ENCODE measurements at places on chromosomes 16 and 17.

- no peak for DNase-seq
Observed at GRCh38 chr17:2071455-2072281, 16.8 kb downstream of the HIC1 start.

DNA sequence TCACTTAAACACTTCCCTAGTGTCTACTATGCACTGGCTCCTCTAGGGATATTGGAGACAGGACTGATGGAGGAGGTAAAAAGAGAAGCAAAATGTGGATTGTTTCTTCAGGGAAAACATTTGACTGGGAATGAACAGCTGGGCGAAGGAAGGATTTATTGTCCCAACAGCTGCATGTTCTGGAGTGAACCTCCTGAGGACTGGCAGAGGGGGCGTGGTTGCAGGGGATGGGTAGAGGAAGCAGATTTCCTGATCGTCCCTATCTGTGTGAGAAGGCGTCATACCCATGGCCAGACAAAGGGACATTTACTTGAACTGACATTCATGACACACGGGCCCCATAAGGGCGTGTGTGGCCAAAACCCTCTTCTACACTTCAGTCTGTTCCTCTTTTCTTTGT, 321.5 kb downstream of the MAP2K4 start:
- DNase-seq, result no peak

- no peak for DNase-seq
Observed at GRCh38 chr16:67565470-67566100, 3.3 kb downstream of the CTCF start.

DNA sequence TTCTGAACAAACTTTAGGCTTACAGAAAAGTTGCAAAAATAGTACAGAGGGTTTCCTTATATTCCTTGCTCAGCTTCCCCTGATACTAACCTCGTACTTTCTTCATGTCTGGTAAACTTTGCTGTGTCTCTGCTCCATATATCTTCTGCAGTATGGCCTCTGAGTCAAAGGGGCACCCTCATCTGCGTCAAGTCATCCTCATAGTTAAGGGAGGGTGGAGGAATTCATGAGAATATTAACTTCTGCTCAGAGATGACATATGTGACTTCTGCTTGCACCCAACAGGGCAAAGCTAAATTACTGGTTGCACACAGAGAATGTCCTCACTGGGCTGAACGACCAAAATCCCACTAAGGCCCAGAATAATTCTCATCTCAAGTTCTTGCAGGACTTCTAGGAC, 4.3 kb upstream of the CCL7 start:
- DNase-seq, result no peak

- peak; percentile 67 for DNase-seq
Observed at GRCh38 chr17:1629504-1630310, 1.1 kb upstream of the SLC43A2 start.

DNA sequence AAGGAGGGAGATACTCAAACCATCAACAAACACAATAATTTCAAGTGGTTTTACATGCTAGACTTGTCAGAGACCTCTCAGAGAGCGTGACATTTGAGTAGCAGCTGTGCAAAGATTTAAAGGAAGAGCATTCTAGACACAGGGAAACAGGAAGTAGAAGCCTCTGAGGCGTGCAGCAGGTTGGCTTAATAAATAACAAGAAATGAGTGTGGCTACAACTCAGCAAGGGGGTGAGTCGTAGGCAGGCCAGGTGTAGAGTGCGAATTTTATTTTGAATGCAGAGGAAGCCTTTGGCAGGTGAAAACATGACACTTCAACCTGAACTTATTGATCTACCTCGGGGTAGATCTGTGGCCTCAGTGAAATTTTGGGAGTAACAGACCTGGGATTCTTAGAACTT, 73.2 kb upstream of the MRTFB start:
- no peak for DNase-seq

DNA sequence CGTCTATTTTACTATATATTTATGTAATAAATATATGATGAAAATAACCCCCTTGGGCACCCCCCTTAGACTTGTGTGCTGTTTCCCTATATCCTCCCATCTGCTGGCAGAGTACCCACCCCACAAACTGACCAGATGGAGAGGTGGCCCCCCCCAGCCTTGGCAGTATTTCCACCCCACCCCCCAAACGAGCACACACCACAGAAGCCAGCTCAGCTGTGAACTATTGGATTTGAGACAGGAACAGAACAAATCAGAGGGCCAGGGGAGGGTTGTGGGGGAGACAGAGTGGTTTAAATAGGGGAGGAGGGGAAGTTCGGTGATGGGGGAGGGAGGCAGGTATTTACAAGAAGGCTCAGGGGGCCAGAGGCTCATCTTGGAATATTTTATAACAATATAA, 7.8 kb downstream of the NR1D1 start:
- DNase-seq, result no peak

DNA sequence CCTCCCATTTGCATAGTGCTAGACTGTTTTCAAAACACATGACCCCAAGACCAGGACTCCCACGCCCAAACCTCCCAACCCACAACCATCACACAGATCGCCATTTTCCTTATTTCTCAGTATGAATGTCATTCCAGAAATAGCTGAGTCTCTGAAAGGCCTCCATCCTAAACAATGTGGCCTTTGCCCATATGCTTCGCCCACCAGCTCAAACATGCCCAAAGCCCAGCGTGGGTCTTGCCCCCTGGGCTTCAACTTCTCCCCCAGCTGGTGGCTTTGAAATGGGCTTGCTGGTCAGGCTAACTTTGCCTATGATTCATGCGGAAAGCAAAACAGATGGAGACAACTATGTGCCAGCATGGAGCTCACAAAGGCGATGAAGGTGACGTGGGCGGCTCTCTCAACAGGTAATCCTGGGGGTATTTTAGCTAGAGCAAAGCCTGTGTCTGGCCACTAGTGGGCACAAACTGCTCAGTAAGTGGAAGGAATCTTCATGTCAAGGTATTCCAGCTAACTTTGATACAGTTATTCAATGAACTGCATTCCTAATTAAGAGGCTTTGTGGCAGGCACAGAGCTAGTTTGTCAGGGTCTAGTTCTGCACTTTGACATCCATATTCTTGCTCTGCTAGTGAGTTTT, 17.1 kb downstream of the PMP22 start:
- no peak for DNase-seq

DNA sequence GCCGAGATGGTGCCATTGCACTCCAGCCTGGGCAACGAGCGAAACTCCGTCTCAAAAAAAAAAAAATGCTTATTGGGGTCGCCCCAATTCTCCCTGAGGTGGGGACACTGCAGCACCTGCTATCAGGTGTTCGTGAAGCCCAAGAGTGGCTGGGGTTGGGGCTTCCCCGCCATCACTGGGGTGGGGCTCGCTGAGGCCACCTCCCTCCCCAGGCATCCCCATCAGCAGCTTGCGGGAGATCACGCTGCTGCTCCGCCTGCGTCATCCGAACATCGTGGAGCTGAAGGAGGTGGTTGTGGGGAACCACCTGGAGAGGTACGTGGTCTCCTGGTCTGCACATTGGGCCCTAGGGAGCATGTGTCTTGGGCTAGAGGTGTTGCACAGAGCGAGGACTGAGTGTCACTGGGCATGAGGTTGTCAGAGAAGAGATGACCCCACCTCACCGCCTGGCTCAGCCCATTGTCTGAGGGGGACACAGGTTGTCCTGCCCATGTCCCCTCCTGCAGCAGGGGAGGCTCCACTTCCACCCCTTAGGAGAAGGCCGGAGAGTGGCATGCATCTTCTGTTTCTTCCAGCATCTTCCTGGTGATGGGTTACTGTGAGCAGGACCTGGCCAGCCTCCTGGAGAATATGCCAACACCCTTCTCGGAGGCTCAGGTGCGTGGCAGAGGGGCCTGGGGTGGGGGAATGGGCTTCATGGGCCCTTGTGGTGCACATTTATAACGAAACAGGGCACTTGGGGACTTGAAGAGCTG, 4.9 kb downstream of the CDK10 start:
- no peak for DNase-seq

DNA sequence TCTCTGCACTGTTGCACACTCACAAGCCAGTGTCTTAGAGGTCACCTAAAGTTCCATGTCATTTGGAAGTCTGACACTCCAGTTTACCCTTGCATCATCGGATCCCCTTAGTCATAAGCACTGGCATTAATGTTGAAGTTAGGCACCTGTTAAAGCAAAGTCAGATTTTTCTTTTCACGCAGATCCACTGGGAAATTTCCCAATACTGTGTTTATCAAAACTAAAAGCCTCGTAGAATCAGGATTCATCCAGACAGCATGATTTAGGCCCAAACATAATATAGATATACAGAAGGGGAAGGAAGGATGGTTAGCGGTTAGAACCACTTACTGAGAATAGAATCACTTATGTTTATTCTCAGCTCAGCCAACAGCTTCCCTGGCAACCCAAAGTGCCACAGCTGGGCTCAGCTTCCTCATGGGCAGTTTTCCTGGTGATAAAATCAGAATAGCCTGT, 30.1 kb upstream of the HAPSTR1 start:
- no peak for DNase-seq

DNA sequence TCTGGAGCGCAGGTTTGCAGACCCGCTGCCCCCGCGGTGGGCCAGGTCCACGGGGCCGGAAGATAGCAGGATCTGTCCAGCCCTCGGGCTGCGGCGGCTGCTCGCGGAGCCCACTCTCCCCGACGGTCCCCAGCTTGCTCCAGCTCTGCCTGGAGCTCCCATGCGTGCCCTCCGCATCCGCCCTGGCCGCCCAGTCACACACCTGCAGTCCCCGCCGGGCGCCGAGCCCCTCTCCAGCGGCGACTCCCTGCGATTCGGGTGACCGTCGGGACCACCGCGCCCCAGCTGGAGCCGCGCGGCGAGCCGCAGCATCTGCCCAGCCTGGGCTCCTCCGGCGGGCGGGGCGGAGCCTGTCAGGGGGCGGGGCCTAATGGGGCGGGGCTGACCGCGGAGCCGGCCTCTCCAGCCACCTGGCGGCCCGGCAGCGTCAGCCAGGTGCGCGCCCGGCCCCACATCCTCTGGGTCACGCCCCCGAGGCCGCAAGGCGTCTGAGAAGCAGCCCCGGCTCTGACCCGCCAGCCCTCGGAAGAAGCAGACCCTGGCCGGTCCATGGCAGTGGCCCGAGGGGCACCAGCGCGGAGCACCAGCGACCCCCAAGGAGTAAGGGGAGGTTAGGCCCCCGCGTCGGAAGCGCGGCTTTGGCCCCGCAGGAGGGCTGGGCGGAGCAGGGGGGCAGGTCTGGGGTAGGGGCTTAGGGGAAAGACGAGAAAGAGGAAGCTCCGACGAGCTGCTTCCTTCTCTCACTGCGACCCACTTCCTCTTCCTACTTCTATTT, at the start of gene PIK3R5:
TSS of gene PIK3R5 (minus strand) at position 314 of the 775 bp plus-strand sequence. CDS start 54,213 bp downstream, outside the sequence.
- DNase-seq, result peak; percentile 73

DNA sequence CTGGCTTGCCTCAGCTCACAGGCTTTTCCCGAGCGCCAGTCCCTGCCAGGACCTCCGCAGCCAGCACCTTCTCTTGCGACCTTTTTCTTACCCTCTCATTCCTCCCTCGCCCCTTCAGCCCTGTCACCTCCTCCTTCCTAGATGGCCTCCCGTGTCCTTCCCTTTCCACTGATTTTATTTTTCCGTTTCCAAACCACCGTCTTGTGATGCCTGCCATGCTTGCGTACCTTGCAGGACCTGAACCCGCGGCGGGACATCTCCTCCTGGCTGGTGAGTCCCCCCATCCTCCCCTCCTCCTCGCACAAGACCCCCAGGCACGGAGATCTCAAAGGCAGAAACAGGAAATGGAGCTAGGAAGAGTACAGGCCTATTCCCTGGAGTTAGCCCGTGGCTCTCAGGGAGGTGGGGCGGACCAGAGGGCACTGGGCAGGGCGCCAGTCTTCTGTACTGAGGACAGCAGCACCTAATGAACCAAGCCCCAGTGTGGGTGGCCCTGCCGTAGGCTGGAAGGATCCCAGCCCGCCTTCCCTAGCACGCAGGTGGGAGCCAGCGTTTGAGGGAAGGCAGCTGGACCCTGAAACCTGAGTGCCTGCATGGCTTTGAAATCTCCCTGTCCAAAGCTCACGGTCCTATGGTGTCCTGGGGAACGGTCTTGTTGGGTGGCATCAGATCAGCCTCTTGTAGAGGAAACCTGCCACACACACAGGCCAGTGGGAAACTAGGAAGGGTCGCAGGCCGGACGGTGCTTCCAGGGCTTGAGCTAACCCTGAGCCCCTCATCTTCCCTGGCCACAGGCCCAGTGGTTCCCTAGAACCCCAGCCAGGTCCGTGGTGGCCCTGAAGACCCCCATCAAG, 612 bp downstream of the CISD3 start:
- no peak for DNase-seq

DNA sequence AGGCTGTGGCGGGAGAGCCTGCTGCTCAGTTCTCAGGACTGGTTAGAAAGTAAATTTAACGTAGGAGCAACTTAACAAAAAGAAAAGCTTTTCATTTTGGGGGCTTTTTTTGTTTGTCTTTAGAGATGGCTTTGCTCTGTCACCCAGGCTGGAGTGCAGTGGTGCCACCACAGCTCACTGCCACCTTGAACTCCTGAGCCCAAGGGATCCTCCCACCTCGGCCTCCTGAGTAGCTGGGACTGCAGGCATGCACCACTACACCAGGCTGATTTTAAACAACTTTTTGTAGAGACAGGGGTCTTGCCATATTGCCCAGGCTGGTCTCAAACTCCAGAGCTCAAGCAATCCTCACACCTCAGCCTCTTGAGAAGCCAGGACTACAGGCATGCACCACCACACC, 205.0 kb downstream of the RPTOR start:
- no peak for DNase-seq

DNA sequence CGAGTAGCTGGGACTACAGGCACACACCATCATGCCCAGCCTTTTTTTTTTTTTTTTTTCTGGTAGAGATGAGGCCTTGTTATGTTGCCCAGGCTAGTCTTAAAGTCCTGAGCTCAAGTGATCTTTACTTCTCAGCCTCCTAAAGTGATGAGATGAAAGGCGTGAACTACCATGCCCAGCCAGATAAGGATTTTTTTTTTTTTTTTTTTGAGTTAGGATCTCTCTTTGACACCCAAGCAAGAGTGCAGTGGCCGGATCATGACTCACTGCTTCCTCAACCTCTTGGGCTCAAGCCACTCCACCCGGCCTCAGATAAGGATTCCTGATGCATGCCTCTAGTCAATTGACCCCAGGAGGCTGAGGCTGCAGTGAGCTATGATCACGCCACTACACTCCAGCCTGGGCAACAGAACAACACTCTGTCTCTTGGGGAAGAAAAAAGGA, 11.2 kb upstream of the PLEKHG4 start:
- no peak for DNase-seq

GRCh38 chr17:73396431-73397277, 84.9 kb upstream of the CDC42EP4 start:
- no peak for DNase-seq

DNA sequence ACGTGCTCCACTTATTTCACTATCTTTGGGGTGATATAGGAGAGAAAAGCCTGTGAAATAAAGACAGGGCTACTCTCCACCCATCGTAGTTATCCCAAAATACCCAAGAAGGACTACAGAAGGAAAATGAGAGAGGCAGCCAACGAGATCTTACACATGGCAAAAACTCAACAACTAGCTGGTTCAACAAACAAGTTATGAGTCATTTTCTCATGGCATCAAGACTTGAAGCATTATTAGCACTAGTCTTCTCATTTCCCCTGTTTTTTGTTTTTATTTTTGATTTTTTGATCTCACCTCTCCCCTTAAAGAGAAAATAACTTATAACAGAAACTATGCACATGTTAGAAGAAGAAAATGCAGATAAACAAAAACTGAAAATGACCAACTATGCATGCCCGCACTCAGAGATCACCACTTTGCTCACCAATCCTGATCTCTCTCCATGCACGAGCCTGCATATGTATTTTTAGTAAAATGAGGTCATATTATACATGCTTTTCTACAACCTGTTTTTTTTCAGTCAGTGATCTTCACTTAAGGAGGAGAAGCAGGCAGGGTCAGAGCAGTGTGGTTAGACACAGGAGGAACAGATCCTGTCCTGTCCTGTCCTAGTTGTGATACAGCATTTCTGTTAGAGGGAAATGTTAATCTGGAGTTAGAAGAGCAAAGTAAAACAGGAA, 22.8 kb downstream of the FAM117A start:
- DNase-seq, result no peak
